ENCODE measurements at places on chromosomes 1 and 21.
A peak's percentile ranks its signal among the peaks of the same experiment; 100 is the strongest.

- DNase-seq = peak; percentile 42
These were observed 3.1 kb downstream of the ATP1A1 start for GRCh38 chr1:116375887-116376728.

GRCh38 chr1:108502624-108503023, 52.5 kb downstream of the NBPF6 start:
- DNase-seq = no peak

DNA sequence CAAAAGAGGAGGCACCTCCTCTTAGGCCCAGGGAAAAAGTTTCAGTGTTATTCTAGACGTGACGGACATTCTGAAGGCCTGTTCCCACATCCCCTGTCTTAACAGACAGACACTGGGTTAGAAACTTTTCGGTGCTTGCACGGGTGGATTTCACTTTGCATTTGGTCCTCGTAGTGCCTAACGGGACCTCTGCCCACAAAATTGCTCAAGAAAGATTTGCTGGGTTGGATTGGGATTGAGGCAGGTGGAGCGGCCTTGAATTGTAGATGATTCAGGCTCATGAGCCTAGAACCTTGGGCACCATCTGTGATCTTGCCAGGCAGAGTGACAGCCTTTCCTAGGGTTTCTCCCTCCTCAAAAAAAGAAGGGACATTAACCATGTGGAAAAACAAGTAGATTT, 2.8 kb downstream of the PLA2G5 start:
- no peak for DNase-seq

DNA sequence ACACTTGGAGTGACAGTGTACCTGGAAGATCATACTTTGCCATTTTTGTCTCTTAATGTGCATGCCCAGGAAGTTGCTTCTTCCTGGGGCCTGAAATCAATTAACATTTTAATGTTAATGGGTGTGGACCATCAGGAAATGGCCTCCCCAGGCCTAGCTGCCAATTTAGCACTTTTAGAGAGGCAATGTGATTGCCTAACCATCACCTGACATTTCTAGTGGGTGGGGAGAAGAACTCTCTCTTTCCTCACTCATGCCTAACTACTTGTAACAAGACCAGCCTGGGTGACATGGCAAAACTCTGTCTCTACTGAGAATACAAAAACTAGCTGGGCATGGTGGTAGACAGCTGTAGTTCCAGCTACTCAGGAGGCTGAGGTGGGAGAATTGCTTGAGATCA, 549.0 kb upstream of the RGS18 start:
- DNase-seq = no peak

DNA sequence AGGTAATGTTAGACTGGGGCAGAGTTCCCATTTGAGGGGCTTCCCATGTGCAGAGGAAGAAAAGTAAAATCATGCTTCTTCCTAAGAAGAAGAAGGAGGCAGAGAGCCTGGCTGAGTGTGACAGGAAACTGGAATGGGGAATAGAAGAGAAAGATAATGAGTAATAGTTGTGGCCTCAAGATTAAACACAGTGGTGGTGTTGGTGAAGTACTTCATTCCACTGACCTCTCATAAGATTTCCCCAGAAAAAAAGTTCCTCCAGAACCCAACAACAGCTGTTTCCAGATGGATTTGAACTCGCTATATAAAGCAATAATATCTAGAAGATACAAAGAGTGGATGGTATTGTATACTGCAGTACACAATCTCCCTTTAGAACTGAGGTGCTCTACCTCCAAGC, 13.0 kb downstream of the RGS1 start:
- no peak for DNase-seq

DNA sequence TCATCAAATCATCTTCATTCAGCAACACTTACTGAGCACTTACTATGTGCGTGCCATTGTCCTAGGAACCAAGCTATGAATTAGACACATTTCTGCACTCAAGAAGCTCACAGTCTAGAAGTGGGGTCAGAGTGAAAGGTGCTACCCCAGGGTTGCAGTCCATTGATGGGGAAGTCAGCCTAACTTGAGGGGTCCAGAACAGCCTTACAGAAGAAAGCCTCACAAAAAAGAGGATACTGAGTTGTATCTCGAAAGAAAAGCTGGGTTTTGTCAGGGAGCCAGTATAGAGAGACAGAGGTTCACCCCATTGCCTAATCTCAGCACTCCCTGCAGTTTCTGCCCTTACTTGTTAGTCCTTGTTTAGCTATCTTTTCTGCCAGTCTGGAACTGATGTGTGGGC, 153.1 kb upstream of the JUN start:
- DNase-seq = no peak

DNA sequence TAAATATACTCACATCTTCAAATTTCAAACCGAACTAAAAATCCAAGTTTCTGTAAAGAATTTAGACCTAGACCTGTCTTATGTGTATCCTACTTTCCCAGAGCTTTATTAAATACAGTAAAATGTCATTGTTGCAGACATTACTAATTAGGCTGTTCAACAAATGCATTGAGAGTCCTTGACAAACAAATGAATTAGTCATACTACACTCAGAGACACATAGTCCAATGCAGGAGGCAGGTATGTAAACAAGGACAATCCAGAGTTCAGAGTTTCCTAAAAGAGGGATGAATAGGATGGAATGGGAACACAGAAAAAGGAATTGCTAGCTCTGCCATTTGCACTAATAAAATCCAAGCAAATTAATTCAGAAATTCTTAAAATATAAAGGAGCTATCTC, 1.6 kb upstream of the EGLN1 start:
- no peak for DNase-seq

- DNase-seq = no peak
These were observed 812 bp downstream of the CACHD1 start for GRCh38 chr1:64470665-64471217.

GRCh38 chr1:183936791-183937190, 100.7 kb downstream of the COLGALT2 start:
- DNase-seq = no peak
